Muscle of leg (tissue), 16 donors: ENCODE measurements at places on chromosomes 16 and 17.

DNA sequence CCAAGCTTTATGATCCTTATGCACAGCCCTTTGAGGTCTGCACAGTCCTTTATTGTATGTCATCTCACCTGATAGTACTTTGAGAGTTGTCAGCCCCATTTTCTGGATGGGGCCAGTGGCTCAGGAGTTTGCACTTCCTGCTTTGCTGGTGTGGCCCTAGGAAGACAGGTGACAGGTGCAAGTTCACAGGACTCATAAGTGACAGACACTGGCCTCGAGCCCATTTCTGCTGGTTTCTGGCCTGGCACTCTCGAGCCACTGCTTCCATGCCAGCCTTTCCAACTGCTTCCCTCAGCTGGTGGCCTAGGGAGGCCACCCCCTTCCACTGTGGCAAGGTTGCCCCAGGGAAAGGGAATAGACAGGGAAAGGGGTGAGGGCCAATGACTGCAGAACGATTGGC is 84.4 kb upstream of the CCL1 start:
- DNase-seq: no peak

DNA sequence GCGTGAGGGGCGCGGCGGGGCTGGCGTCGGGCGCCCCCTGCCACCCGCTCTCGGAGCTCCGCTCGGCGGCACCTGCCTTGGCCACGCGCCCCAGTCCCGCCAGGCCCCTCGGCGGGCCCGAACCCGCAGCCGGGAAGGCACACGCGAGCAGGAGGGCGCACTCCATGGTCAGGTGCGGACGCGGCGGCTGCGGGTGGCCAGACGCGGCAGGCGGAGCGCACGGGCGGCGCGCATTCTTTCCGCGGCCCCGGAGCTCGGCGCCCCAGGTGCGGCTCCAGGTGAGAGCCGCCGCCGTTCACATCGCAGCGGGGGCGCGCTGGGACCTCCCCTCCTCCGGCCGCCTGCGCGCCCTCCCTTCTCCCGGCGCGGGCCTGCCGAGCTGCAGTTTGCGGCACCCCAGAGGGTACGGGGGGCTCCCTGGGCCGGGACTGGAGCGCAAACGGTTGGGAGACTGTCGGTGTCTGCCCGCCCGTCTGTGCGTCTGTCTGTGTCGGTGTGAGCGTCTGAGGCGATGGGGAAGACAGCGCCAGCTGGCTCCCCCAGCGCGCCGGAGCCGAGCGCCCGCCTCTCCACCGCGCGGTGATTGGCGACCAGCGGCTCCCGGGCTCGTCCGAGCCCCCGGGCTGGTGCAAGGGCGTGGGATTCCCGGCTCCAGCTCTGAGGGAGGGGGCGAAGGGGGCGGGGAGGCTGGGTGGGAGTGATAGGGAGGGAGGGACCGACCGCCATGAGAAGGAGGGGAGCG is at the start of gene ADAMTS18:
ADAMTS18 (minus strand) TSS at position 505 of the 742 bp plus-strand sequence; CDS start at position 166, 339 bp downstream.
- no peak for DNase-seq

DNA sequence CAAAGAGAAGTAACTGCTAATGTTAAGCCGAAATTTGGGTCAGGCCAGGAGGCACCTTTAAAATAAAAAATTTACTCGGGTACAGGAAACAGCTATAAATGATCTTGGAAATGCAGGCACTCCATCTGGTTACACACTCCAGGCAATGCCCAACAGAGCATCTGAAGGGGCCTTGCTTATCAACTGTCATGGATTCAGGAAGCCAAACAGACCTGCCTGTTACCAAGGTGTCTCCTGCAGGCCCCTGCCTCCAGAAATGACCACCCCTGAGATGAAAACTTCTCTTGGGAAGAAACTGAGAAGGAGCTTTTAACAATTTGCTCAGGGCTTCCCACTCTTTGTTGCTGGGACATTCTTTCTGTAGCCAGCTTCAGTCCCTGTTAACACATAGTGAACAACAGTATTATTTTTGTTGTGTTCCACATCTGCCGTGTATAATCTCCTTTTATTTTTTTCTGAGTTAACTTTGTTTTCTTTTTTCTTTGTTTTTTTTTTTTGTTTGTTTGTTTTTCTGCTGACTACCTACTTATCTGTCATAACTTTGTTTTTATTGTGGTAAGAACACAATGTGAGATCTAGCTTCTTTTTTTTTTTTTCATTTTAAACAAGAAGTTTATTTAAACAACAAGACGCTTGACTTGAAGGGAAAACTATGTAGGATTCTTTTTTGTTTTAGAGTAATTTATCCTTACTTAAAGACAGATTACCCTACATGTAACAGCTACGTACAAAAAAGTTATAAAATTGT is 18.7 kb upstream of the ATP5MC1 start:
- no peak for DNase-seq

DNA sequence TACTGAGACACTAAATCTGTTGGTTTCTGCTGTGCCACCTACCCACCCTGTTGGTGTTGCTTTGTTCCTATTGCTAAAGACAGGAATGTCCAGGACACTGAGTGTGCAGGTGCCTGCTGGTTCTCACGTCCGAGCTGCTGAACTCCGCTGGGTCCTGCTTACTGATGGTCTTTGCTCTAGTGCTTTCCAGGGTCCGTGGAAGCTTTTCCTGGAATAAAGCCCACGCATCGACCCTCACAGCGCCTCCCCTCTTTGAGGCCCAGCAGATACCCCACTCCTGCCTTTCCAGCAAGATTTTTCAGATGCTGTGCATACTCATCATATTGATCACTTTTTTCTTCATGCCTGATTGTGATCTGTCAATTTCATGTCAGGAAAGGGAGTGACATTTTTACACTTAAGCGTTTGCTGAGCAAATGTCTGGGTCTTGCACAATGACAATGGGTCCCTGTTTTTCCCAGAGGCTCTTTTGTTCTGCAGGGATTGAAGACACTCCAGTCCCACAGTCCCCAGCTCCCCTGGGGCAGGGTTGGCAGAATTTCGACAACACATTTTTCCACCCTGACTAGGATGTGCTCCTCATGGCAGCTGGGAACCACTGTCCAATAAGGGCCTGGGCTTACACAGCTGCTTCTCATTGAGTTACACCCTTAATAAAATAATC is 14.6 kb downstream of the STH start:
- DNase-seq: peak; percentile 80

- no peak for DNase-seq
Observed at GRCh38 chr17:73689596-73690275, 45.5 kb upstream of the SDK2 start.

GRCh38 chr17:77778636-77779489 is 179.6 kb upstream of the TNRC6C start:
- DNase-seq: peak; percentile 80

DNA sequence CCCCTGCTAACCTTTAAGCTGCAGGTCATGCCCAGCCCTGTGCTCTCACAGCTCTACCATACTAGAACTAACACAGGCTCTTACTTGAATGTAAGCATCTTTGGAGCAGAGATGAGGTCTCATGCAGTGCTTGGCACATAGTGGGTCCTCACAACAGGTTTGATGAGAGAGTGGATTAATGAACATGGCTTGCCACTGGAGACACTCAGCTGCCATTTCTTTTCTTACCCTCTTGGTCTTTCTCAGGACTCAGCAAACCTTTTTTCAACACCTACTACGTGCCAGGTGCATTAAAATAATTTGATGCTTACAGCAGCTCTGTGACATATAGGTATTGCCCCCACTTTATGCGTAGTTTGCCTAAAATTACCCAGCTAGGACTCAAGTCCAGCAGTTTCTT is 133.2 kb downstream of the MSI2 start:
- DNase-seq: no peak

- peak; percentile 36 for DNase-seq
Observed at GRCh38 chr17:40354221-40355122, 10.1 kb downstream of the GJD3 start.

DNA sequence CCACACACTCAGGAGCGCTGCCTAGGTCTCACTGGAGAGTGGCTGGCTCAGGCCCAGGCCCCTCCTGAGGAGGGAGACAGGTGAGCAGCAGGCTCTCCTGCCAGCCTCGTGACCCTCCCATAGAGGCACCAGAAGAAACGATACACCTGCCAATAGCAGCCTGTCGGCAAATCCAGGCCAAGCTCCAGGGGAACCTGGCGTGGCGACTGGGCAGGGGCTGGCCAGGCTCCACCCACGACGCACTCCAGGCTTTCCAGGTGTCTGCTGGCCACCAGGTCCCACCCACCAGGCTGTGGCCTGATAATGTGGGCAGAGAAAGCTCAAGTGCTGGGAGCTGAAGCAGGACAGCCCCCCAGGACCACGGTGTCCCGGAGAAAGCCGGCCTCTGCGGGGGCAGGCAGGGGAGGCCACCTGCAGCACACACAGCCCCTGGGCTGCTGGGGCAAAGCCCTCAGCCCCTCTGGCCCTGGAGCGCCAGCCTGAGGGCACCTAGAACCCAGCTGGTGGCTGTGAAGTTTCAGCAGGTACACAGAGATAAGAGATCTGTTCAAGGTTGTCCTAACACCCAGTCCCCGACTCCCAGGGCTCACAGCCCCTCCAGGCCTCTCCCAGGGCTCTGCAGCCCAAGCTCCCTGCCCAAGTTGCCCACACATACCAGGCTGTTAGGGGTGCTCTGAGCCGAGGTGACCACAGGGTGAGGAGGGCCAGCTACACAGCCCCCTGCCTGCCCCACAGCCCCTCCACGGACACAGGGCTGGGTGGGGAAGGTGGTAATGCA is 2.4 kb downstream of the PGAP6 start:
- DNase-seq: no peak

GRCh38 chr16:20881503-20881878 is 18.7 kb downstream of the DCUN1D3 start:
- DNase-seq: no peak

GRCh38 chr16:14263011-14263410 is 191.9 kb downstream of the MRTFB start:
- DNase-seq: no peak

DNA sequence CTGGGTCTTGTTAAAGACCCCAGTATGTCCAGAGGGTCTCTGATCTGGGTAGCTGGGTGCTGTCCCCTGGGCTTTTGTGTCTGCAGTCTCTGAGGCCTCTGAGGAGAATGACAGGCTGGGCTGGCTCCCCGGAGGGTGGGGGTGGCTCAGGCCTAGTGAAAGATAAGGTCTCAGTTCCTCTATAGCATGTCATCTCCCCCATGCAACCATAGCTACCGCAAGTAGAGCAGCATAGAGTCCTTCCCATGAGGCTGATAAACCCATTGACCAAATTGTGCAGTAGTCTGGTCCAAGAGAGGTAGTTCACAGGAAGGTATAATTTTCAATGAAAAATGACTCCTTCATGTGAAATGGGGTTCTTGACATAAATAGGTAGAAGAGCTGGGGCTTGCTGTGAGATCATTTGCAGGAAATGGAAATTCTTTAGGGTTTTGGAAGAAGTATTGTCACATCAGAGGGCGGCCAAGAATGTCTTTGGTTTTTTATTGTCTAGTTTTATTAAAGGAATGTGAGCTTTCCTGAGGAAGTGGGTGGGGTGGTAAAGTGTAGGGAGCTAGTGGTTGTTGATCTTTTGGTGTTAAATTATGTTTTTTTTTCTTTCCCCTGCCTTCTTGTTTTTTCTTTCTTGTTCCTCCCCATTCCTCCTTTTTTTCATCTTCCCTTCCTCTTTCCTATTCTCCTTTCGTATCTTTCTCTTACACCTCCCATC is 21.0 kb downstream of the SLC7A6OS start:
- DNase-seq: no peak

DNA sequence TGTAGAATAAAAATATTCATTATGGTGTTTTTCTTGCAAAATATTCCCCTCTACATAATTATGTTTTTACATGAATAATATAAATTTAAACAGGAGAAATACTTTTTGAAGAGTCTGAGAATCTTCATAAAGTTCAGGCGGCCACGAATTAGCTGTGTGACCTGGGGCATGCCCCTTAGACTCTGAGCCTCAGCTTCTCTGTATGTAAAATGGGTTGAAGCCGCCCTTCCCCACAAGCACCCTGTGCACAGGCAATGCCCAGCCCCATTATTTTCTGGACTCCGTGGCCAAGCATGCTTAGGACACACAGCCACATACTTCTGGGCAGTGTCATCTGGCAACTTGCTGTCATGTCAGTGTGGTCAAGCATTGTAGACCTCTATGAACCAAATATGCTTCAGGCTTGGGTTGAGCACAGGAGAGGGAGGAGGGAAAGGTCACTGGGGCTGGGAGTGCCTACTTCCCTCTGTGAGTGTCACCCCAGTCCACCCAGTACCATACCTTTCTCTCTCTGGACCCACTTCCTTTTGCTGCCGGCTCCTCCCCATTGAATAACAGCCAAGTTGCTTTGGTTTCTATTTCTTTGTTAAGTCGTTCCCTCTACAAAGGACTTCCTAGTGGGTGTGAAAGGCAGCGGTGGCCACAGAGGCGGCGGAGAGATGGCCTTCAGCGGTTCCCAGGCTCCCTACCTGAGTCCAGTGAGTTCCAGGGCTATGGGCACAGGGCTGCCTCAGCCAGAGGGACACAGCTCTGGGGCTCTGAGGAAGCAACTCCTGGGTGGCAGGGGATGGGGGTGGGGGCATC is at the start of gene LGALS9:
LGALS9 (plus strand) TSS at position 582 of the 804 bp plus-strand sequence; CDS start at position 660, 78 bp downstream.
- no peak for DNase-seq

GRCh38 chr16:76222853-76223252 is 54.3 kb upstream of the CNTNAP4 start:
- DNase-seq: no peak

- no peak for DNase-seq
Observed at GRCh38 chr17:6474376-6474775, 30.1 kb downstream of the PIMREG start.

GRCh38 chr17:28572259-28573039 is 1.1 kb upstream of the PIGS start:
- DNase-seq: no peak

DNA sequence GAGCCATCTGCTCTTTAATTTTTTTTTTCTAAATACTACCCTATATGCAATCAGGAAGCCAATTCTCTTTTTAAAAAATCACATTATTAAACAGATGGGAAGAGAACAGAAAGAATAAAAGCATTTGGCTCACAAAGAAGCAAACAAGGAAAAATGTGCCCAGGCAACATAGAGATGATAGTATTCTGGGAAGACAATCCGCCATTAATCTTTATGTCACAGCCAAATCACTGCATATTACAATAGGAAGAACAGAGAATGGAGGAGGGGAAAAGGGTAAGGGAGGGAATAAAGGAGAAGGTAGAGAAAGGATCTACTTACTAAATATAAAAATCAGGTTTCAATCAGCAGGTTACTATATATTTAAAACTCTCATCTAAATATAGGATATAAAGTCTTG is 34.3 kb downstream of the STAT5B start:
- no peak for DNase-seq

- no peak for DNase-seq
Observed at GRCh38 chr16:89450537-89450936, 39.8 kb downstream of the ANKRD11 start.

- DNase-seq: no peak
Observed at GRCh38 chr16:86534779-86535615, 20.0 kb downstream of the MTHFSD start.

DNA sequence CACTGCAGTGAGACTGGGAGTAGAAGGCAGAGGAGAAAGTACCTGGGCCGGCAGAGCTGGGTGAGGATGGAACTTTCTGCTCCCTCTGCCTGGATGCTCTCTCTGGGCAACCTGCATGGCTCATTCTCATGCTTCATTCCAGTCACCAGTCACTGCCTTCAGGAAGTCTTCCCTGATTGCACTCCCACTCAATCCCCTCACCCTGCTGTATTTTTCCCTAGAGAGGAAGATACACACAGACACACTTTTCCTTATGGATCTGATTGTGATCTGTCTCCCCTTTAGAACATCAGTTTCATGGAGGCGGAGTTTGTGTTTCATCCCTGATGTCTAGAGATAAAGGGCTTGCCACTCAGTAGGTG is 44.9 kb downstream of the MEAK7 start:
- DNase-seq: no peak

GRCh38 chr16:68351991-68352431 is 41.2 kb downstream of the PRMT7 start:
- no peak for DNase-seq

- no peak for DNase-seq
Observed at GRCh38 chr16:81900014-81900413, 111.3 kb downstream of the SDR42E1 start.
